ENCODE measurements at places on chromosomes 5 and 9. TPM values are rescaled to one million over a fixed set of nuclear protein-coding genes. Genes with fewer than 3 reads are reported as not detected.

PCDHGC5 gene
- total RNA-seq: not detected

UNC5A gene
- total RNA-seq: not detected

DMRT3 gene
- not detected for total RNA-seq

DIRAS2 gene
- not detected for total RNA-seq

TPRN gene
- 13.3 TPM for total RNA-seq

SLC6A18 gene
- not detected for total RNA-seq

ANKRD55 gene
- 0.26 TPM for total RNA-seq

CACFD1 gene
- 0.38 TPM for total RNA-seq

MYMK gene
- total RNA-seq: not detected

MOB3B gene
- 0.70 TPM for total RNA-seq

RNF183 gene
- not detected for total RNA-seq

AGTPBP1 gene
- 30.8 TPM for total RNA-seq

MINAR2 gene
- not detected for total RNA-seq

SLC24A2 gene
- total RNA-seq: not detected

SLC31A2 gene
- total RNA-seq: 4.2 TPM

TMEM252 gene
- not detected for total RNA-seq

SNCAIP gene
- not detected for total RNA-seq

ELAVL2 gene
- total RNA-seq: not detected

KIF20A gene
- 64.3 TPM for total RNA-seq

PROB1 gene
- total RNA-seq: 6.3 TPM

SPATA24 gene
- 6.2 TPM for total RNA-seq

All from activated CD8-positive, alpha-beta memory T cell treated with anti-CD3 and anti-CD28 coated beads, Interleukin-2, amount 10 ng/mL, durations not matched to agents 7 days and 5 days (primary cell).